ENCODE measurements at places on chromosomes 16 and 17.

DNA sequence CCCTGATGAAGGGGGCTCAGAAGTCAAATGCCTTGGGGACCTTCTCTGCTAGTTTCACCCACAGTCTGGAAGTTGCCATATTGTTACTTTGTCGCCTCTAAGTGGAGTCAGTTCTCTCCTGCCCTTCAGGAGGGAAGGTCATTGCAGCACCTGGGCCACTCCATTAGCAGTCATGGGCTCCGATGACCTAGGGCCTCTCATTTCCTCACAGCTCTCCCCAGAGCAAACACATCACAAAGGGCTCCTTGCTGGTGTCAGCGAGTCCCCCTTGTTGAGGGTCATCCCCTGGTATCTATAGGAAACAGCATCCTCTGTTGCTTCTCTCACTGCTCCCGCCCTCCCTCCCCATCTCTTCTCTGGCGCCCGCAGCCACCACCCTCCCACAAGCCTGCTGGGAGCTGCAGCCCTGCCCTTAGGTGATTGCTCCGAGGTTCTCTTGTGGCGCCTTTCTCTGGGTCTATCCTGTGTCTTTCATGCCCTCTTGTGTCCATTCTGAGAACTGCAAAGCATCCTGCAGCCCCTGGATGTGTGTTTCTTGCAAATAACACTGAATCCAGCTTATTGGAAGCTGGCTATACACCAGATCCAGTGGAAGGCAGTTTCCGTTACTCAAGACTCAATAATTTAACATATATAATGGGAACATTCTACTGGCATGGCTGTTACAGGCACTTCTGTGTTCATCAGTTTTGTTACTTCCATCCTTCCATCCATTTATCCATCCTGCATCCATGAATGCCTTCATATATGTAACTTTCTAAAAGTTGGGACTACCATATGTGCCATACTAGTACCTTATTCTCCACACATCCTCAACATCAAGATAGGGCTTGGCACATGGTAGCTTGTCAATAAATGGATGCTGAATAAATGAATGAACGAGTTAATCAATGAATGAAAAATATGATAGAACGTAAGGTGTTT is 21.2 kb downstream of the PDILT start:
- peak; percentile 84 for DNase-seq

- DNase-seq, result no peak
These were observed 1.4 kb downstream of the RAB26 start for GRCh38 chr16:2149630-2150417.

- DNase-seq, result peak; percentile 17
These were observed 8.8 kb downstream of the NFATC3 start for GRCh38 chr16:68093816-68094613.

DNA sequence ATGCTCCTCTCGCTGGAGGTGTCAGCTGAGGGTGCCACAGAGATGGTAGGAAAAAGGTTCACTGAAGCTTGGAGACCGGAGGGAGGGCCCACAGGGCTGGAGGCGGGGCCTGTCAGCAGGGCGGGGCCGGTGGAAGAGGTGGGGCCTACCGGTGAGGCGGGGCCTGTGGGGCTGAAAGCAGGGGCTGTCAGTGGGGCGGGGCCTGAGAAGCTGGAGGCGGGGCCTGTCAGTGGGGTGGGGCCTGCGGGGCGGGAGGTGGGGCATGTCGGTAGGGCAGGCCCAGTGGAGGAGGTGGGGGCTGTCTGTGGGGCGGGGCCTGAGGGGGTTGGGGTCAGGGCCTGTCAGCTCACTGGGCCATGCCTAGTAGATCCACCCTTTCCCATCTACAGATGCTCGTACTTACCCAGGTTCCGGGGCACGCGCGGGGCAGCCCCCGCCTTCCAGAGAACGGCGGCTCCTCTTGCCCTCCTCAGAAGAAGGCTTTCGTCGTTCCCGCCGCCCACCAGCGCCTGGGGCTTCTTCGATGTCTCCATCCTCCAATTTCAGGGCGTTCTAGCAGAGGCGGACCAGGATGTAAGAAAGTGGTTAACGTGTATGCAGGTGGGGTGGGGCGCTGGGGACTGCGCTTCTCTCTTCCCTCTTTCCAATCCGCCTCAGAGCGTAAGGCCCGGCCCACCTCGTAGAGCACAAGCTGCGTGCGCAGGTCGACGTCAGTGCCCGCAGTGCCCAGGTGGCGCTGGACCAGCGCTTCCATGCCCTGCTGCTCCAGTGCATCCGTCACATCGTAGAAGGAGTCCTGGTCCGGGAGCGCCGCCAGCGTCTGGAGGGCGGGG is 9.8 kb downstream of the TMEM208 start:
- peak; percentile 61 for DNase-seq

GRCh38 chr17:39675390-39676082 is 7.3 kb downstream of the PNMT start:
- DNase-seq, result no peak

DNA sequence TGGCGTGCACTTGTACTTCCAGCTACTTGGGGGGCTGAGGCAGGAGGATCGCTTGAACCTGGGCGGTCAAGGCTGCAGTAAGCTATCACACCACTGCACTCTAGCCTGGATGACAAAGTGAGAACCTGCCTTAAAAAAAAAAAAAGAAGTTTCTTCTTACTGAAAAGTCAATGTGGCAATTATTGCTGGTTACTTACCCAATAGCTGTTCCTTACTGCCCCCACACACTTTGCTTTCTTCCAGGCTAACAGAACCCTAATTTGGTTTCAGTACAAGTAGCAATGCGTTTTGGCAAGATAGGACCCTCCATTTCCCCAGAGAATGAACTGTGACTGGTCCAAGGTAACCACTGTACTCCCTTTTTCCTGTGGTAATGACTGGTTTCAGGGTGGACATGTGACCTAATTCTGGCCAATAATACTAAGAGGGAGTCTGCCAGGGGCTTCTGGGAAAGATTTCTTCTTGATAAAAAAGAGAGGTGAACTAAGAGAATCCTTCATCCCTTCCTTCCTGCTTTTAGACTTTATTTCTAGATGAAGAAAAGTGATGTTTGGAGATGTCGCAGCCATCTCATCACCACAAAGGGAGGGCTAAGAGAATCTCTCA is 58.8 kb upstream of the MSI2 start:
- DNase-seq, result no peak

GRCh38 chr17:13003454-13003851 is 14.4 kb downstream of the ELAC2 start:
- no peak for DNase-seq

DNA sequence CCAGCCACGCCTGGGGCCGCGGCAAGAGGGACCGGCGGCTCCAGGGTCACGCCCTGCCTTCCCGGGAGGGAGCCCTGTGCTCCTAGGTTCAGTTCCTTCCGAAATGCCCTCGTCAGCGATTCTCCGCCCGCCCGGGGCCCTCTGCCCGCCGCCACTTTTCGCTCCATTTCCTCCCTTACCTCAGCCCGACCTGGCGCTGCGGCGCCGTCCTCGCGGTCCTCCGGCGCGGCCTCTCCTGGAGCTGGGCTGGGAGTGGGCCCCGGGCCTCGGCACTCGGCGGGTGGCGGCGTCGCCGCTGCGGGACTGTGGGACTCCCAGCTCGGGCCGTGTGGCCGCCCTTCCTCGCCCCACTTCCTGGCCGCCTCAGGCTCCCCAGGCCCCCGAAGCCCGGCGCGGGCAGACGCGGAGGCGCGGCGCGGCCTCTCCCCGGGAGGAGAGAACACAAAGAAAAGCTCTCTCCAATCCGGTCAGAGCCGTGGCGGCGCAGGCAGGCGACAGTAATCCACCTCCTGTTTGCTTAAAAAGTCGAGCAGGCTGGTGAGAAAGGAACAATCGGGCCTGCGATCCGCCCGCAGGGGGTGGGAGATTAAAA is 1.6 kb downstream of the BAHCC1 start:
- DNase-seq, result no peak

- DNase-seq, result no peak
These were observed 3.0 kb downstream of the CDH1 start for GRCh38 chr16:68739964-68740627.

GRCh38 chr16:85248342-85248741 is 136.1 kb upstream of the CIBAR2 start:
- DNase-seq, result no peak

DNA sequence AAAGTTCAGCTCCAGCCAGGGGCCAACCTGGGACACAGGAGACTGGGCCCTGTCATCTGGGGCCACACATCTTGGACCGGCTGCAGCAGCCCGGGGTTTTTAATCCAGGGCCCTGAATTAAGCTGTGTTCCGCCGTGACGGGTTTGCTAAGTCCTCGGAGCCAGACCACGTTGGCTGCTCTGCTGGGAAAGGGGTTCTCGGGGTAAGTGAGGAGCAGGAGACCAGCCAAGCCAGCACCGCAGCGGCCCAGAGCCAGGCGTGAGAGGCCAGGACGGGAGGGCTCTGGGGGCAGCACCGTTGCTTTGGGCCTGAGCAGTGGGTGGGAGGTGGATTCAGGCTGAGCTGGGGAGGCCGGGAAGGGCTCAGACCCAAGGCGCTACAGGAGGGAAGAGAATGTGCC is 31.3 kb upstream of the CBX4 start:
- no peak for DNase-seq

GRCh38 chr16:30793508-30794069 is 6.6 kb upstream of the ZNF629 start:
- no peak for DNase-seq

DNA sequence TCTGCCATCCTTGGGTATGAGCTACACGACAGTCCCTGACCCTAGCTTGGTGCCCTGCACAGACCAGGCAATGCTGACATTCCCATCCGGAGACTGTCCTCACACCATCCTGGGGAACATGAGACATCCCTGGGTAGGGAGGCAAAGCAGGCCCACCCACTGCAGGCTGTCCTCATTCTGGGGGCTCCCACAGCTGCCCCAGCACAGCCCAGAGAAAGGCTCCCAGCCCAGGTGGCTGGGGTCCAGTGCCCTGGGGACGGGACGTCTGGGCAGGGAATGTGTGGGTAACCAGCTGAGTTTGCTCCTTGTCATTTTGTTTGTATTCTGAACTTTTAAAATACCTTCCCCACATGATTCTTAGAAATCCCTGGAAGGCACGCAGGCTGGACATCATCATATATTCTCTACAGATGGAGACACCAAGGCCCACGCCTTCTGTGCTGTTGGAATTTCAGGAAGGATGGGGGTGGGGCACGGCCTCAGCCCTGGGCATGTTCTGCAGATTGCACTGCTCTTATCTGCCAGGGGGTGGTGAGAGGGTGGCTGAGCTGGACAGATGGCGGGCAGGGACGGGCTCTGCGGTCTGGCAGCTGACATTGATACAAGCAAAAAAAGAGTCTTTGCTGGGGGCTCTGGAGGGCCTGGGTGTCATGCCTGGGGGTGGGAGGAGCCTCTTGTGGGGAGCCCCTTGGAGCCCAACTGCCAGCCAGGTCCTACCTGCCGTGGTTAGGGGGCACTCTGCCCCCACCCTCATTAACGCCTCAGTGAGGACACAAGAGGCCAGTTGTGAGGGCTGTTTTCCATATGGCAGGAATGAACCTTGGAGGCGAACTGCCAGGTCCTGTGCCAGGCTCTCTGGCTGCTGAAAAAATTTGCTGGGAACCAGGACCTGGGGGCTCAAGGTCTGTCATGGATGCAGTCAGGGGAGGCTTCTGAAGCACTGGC is 28.4 kb downstream of the LRRC75A start:
- DNase-seq, result peak; percentile 70

DNA sequence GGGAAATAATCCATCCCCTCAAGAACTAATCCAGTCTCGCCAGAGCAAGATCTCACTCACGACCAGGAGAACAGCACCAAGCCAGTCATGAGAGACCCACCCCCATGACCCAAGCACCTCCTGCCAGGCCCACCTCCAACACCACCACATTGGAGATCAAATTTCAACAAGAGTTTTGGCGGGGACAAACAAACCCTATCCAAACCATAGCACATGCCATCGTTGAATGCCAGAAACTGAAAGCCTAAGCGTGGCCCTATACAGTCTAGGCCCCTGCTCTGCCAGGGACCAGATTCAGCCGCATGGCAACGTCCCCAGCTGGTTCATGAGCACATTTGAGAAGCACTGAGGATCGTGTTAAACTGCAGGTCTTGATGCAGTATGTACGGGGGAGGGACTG is 57.3 kb downstream of the AXIN2 start:
- no peak for DNase-seq

DNA sequence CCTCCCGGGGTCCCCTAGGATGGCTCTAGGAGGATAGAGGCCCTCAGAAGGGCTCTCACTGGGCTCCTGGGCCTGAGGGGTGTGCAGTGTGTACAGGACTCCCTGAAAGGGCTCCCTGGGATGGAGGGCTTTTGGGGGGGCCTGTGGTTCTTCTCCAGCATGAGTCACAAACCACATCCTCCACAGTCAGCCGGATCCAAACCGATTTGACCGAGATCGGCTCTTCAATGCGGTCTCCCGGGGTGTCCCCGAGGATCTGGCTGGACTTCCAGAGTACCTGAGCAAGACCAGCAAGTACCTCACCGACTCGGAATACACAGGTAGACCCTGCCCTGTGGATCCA is 4.5 kb downstream of the TRPV2 start:
- no peak for DNase-seq

DNA sequence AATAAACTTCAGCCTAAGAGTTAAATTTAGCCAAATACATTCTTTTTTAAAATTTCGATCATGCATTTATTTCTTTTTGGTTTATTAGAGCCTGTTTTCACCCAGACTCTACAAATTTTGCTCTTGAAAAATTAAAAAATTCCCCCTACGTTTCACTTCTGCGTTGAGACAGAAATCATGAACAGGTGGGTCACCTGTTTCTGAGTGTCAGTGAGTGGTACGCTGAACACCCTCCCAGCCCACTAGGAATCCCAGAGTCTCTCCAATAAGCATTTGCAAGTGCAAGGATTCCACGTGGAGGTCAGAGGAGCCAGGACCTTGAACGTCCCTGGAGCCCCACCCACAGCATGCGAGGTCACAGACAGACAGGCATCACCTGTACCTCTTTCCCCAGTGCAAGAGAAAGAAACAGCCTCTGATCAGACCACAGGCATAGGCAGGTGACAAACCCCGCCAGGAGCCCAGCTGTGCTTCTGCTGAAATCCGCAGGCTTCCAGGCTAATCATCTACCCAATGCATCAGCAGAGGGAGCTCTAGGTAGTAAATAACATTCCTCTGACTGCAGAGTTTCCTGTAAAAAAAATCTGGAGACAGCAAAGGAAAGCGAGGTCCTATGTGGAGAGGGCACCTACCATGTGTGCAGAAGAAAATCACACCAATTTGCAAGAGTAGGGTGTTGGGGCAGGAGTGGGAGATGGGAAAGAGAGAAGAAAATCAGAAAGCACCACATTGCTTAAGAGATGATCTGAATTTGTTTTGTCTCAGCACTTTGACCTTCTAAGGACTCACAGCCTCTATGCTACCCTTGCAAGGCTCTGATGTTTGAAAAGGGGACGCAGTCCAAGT is 5.9 kb upstream of the XYLT1 start:
- peak; percentile 91 for DNase-seq

DNA sequence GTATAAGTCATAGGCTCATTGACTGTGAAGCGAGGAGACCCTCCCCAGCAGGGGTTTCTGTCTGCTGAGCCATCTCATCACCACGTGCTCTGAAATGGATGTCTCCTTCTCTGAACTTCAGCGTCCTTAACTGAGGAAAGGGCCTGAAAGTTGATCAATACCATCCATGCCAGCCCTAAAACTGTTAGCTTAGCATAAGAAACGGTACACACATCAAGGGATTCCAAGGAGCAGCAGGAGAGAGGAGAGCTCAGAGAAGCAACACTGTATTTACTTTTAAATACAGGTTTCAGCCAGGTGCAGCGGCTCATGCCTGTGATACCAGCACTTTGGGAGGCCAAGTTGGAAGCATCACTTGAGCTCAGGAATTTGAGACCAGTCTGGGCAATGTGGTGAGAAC is 248.9 kb upstream of the TNRC6C start:
- DNase-seq, result no peak
